ENCODE measurements at places on chromosomes 2 and 18.

DNA sequence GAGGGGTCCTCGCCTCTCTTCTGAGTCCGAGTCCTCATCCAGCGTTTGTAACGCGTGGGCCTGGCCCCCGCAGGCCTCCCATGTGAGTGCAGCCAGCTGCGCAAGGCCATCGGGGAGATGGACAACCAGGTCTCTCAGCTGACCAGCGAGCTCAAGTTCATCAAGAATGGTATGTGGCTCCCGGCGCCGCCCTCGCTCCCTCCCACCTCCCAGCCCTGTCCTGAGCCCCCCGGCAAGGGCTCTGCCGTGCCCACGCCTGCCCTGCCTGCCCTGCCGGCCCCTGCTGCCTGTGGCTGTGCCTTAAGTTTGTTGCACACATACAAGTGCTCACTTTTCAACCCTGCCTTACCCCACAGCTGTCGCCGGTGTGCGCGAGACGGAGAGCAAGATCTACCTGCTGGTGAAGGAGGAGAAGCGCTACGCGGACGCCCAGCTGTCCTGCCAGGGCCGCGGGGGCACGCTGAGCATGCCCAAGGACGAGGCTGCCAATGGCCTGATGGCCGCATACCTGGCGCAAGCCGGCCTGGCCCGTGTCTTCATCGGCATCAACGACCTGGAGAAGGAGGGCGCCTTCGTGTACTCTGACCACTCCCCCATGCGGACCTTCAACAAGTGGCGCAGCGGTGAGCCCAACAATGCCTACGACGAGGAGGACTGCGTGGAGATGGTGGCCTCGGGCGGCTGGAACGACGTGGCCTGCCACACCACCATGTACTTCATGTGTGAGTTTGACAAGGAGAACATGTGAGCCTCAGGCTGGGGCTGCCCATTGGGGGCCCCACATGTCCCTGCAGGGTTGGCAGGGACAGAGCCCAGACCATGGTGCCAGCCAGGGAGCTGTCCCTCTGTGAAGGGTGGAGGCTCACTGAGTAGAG is 14.4 kb upstream of the ALLC start:
- peak; percentile 67 for DNase-seq

- no peak for DNase-seq
Observed at GRCh38 chr2:110770959-110771431, 38.6 kb downstream of the ACOXL start.

DNA sequence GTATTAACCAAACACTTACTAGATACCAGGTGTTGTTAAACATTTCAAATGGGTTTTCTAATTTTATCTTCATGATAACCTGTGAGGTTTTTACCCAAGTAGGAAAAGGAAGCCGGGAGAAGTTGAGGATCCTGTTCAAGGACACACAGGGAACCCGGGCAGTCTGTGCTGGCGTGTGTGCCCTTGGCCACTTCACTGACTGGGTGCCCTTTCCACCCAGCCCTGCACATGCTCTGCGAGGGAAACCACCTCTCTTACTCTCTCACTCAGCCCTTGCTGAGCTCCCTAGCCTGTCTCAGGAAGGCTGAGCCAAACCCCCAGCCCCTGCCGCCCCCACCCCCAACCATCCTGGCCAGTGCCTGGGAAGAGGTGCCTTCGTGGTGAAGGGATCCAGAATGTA is 51.8 kb downstream of the TEX44 start:
- DNase-seq: no peak

DNA sequence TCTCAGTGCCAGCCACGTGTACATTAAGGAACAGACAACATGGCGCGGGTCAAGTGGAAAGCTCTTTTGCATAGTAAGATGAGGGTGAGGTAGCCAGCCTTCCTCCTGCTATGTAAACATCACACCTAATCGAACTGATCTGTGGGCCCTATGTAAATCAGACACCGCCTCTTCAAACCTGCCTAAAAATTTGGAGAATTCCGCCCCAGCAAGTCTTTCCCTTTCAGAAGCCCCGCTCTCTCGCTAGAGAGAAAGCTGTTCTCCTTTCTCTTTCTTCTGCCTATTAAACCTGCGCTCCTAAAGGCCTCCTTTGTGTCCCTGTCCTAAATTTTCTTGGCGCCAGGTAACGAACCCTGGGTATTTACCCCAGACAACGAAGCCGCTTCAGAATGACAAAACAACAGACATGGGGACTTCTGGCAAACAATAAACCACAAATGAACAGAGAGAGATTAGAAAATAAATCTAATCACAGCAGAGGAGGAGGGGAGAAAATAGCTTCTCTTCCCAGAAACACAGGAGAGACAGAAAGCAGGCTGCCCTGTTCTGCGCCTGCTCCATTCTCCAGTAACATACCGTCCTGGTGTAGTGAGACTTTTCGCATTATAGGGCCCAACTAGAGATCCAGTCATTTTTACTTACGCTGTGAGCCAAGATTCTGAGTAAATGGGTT is 31.9 kb upstream of the CYP1B1 start:
- DNase-seq: no peak

DNA sequence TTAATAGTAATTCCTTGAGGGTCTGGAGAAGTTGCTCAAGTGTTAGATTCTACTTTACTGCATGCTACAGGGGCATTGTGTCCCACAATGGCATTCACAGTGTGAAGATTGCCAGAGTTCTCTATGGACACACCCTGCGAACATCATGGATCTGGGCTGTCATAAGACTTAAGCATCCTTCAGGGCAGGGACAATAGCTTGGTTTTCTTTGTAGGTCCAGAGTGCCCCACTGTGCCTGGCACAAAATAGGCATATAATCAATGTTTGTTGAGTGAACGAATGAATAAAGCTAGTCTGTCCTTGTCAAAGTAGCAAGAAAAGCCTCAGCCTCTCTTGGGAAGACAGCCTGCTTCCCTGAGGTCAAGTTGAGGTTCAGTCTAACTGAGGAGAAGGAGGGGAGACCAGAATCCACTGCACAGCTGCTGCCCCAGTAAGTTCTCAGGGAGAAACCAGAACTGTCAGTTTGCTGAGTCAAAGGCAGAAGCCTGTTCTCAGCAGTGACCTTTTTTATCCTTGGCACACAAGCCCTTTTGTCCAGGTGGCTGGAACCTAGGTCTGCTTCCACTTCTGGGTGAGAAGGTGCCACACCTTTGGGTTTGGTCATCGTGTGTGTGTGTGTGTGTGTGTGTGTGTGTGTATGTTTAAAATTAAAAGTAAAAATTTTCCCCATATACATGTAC is 15.0 kb downstream of the INPP4A start:
- DNase-seq: no peak

Measured in coronary artery (tissue), 2 donors.